ENCODE measurements at places on chromosomes 16 and 17.

DNA sequence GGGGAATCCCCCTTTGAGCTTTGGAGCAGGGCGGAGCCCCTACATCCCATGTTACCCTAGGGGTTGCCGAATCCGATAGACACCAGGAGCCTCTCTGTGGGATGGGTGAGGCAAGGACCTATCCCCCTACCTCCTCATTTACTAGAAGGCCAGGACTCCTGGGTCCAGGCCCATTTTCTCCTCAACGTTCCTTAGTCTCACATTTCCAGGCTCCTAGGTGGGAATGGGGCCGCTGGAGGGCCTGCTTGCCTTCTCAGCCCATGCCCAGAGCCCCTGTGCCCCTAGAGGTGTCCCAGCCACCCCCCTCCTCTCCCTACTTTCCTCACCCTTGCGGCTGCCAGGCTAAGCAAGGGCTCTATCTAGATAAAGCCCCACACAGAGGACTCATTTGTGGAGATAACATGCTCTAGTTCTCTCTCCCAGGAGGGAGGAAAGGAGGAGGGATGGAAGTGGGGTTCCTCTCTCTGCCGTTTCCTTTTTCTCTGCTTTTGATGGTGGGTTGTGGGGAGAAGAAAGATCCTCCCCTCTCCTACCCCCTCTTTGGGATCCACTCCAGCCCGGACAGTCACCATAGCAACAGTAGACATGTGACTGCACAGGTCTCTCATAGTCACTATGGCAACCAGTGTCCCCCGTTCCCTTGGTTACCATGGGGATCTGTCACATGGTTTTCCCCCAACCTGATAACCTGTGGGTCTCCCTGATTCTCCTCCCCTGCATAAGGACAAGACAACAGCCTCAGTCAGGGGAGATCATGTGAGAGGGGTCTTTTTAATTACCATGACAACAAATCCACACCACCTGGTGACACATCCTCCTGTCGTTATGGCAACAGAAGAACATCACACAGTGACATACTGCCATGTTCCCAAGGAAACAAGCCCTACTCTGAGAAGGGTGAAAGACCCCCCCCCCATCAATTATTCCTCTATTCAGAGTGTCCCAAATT lies 5.2 kb downstream of the CACNA1G start:
- no peak for DNase-seq

DNA sequence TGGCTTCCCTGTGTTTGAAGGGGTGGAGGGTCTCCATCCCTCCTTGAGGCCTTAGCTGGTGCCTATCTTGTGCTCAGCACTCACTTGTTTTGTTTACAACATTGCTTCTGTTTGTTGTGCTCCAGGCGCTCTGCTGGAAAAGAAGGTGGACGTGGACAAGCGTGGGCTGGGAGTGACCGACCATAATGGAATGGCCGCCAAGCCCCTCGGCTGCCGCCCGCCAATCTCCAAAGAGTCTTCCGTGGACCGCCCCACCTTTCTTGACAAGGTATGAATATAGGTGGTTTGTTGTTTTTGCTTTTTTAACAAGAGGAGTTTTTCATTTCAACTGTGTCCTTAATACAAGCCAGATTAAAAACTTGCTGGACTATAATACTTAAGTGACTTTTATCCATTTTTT lies 53.5 kb downstream of the TMC6 start:
- no peak for DNase-seq

GRCh38 chr17:76121932-76122430 lies 18.4 kb upstream of the EXOC7 start:
- no peak for DNase-seq

DNA sequence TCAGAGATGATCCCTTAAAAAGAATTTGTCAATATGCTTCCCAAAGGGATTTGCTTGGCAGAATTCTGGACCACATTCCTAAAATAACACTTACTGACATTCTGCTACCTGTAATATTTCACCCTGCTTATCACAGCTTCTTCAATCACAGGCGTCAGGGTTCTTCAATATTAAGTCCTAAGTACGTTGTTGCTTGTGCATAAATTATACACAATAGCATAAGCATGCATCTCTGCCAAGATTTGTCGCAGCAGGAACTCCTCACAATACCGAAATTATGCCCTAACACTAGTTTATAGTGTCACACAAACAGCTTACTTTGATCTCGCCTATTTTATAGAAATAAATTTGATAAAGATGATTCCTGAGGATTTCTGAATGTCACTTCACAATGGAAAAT lies 48.9 kb downstream of the UBE2G1 start:
- DNase-seq: no peak

- DNase-seq: no peak
Observed at GRCh38 chr17:5784791-5785190, 200.5 kb upstream of the NLRP1 start.

DNA sequence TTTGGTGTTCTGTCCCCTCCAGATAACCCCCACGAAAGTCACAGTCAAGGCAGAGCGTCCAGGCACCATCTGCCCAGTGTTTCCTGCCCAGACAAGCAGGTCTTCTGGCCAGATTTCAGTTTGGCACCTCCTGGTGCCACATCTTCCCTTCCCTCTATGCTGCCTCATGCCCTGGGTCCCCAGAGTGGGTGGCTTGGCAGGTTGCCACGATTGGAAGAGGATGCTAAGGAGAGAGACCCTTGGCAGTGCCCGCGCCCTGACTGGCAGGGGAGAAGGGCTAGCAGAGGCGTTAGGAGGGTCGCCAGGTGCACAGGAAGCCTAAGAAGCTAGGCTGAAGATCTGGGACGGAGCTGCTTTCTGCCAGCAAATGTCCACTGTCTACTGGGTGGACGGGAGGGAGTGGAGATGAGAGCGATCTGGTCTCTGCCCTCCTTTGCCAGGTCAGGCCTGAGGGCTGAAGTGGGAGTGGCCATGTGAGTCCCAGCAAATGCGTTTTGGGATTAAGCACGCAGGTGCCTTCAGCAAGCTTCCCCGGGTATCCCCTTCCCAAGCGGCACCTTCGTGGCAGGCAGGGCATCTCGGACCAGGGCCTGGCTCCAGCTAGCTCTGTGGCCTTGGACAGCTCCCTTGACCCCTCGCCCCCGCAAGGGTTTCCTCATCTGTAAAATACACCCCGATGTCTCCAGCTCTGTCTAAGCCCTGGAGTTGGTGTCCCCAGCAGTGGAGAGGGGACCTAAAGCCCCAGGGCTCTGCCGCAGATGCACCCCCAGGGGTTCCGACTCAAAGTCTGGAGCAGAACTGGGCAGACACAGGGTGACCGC lies 13.4 kb upstream of the CD300A start:
- DNase-seq: no peak

Measured in activated T-helper 9 cell treated with anti-CD3 and anti-CD28 coated beads, Interleukin-2, amount 50 U/mL, for 16 hours (primary cell).